ENCODE measurements at places on chromosomes 13 and 19.

- no peak for DNase-seq
Measured at GRCh38 chr19:18894254-18895037, 1.5 kb downstream of the CERS1 start.

- no peak for DNase-seq
Measured at GRCh38 chr13:73608711-73609485, 525.3 kb downstream of the KLF12 start.

DNA sequence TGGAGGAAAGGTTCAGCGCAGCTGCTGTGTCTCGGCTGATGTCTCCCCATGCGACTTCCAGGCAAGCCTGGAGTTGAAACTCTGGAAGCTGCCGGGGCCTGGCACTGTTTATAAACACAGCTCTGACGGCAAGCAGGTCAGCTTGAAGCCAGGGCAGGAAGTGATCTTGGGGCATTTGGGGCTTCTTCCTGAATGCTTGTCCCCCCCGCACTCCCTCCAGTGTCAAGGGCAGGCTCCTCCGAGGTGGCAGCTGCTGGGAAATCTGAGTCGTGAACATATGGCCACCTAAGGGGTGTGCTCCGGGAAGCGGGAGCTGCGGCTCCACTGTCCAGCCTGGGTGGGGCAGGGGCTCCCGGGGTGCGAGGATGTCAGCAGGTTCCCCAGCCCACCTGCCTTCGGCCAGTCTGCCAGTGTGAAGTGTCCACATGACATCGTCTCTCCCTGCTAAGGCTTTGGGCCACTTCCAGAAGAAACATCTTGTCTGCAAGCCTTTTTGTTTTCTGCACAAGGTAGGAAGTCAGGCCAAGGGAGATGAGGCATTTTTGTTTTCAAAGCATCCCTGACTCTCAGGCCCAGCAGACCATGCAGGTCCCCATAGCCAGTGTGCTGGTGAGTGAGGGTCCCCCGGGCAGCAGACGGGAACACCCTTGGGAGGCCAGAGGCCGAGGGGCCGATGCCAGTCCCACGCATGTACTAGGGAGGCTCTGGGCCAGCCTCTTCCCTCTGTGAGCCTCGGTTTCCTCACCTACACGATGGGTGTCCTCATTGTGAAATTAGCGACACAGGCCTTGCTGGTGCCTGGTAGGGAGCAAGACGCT lies 2.7 kb downstream of the PIAS4 start:
- no peak for DNase-seq

GRCh38 chr13:101979825-101980224 lies 422.0 kb downstream of the FGF14 start:
- no peak for DNase-seq

- DNase-seq: no peak
Measured at GRCh38 chr13:113722921-113723320, 36.1 kb upstream of the TMEM255B start.

GRCh38 chr13:79401259-79402070 lies 4.6 kb downstream of the RBM26 start:
- no peak for DNase-seq

DNA sequence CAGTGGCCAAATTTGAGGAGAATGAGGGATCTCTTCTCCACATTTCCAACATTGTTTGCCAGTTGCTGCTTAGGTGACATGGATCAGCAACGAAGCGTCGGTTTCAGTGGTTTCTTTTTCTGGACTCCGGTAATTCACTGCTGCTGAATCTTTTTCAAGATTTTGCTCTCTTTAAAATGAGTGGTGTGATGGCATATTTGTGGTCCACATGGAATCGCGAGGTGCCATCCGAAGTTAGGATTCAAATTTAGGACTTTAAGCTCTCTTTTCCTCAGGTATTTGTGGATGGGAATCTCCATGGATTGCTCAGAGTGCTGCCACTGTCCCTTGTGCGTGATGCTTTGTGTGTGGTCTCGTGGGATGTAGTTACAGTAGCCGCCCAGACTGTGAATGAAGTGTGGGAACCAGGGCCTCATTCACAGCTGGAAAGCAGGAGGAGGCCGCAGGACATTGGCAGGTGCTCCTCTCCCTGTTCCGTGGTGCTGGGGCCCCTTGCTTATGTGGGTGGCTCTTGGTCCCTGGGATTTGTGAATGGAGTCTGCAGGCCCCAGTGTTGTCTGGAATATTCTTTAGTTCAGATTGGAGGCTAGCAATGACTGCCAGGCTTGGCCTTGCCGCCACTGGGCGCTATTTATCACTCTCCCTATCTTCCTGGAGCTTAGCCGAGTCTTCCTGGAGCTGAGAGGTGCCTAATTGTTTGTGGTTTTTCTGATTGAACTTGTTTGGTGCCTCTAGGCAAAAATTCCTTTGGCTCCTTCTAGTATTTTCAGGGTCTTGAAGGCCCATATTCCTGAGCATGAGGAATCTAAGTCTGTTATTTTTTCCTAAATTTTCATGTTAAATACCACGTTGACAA lies 1.5 kb downstream of the ILF3 start:
- no peak for DNase-seq

DNA sequence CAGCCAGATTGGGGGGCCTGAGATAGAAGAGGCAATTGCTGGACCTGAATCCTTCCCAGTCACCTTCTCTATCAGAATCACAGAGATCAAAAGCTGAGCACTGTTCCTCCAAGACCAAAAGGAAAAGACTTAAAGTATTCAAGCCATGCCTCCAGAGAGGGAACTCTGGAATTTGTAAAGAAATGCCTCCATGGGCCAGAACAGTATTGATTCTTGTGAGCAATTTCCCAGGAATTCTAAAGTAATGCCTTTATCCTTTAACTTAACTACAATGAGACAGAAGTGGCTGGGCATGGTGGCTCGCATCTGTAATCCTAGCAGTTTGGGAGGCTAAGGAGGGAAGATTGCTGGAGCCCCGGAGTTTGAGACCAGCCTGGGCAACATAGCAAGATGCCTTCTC lies 148.8 kb downstream of the FLT1 start:
- DNase-seq: no peak

GRCh38 chr19:17340302-17340870 lies 3.0 kb downstream of the GTPBP3 start:
- no peak for DNase-seq
